ENCODE measurements at places on chromosomes 7 and 10.

DNA sequence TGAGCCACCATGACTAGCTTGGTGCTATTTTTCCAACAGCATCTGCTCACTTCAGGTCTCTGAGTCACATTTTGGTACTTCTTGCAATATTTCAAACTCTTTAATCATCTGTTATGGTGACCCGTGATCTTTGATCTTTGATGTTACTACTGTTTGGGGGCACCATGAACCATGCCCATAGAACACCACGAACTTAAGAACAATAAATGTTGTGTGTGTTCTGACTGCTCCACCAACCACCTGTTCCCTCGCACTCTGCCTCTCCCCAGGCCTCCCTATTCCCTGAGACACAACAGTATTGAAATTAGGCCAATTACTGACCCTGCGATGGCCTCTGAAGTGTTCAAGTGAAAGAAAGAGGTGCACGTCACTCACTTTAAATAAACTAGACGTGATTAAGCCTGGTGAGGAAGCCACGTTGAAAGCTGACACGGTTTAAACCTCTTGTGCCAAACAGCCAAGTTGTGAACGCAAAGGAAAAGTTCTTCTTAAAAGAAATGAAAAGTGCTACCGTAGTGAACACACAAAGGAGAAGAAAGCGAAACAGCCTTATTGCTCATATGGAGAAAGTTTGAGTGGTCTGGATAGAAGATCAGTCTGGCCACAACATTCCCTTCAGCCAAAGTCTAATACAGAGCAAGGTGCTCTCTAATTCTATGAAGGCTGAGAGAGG lies 27.2 kb upstream of the ATP6V0A4 start:
- DNase-seq, result no peak

DNA sequence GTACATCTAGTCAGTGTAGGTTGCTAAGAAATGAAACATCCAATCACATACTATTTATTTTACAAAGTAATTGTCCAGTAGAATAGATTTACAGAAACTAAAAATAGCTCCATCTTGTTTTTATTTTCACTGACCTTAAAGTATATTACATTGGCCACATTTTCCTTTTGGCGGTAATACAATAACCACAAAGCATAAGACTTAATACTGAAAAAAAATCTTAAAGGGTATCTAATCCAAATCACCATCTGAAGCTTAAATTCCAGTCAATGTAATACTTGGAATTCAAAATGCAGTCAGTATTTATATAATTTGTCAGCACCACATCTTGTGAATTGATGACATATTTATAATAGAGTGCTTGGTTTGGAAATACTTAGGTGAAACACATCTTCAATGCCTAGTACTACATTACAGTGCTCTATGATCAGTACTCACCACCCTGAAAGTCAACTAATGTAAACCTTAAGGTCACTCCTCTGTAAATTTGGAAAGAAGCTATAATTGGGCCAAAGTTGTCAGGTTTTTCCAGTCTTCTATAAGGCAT lies 8.9 kb downstream of the ANKMY2 start:
- DNase-seq, result no peak

GRCh38 chr7:113562242-113562641 lies 356.6 kb downstream of the PPP1R3A start:
- DNase-seq, result no peak

DNA sequence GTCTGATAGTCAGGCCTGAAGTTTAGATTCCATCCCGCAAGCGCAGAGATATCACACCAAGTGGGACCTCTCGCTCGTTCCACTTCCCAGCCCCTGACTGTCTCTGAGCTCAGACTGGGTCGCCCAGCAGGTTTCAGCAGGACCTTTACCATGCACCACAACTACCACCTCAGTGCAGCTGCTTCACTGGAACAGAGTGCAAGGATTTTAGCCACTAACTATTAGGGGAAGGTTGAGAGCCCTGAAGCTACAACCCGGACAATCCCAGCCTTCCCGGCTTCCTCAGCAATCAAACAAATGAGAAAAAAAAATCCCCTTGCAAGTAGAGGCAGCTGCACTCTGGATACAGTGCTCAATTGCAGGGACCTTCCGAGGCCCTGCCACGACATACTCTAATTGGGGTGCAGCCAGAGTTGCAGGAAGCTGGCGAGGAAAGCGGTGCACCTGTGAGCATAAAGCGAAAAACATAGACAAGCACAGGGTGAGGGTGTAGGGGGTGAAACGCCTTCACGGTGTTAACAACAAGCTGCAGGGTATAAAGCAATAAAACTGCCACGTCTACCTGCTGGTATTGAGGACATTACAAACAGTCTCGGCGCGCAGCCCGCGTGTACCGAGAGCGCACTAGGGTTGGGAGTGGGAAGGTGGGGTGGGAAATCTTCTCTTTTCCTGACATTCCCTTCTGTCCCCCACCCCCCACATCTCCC lies 2.6 kb upstream of the DLX6 start:
- no peak for DNase-seq

DNA sequence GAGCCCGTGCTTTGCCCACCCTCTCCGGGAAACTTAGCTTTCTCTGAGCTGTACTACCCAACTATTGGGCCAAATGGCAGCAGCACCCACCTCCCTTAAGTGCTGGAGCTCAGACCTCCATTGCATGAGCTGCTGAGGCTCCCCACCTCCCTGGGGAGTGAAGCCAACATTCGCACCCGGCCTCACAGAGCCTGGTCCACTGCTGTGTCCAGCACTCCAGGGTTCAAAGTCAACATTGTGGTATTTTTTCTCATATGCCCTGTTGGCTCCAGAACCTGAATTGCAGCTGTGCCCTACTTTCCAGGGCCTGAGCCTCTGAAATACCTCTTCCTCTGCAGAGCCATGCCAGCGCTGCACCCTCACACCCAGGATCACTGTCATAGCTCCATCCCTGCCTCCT lies 29.7 kb downstream of the ITGA8 start:
- DNase-seq, result no peak

DNA sequence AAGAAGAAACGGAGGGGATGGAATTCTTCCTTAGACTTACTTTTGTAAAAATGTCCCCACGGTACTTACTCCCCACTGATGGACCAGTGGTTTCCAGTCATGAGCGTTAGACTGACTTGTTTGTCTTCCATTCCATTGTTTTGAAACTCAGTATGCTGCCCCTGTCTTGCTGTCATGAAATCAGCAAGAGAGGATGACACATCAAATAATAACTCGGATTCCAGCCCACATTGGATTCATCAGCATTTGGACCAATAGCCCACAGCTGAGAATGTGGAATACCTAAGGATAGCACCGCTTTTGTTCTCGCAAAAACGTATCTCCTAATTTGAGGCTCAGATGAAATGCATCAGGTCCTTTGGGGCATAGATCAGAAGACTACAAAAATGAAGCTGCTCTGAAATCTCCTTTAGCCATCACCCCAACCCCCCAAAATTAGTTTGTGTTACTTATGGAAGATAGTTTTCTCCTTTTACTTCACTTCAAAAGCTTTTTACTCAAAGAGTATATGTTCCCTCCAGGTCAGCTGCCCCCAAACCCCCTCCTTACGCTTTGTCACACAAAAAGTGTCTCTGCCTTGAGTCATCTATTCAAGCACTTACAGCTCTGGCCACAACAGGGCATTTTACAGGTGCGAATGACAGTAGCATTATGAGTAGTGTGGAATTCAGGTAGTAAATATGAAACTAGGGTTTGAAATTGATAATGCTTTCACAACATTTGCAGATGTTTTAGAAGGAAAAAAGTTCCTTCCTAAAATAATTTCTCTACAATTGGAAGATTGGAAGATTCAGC lies 158.7 kb upstream of the LANCL2 start:
- no peak for DNase-seq

GRCh38 chr10:128896963-128897362 lies 570.1 kb upstream of the MGMT start:
- no peak for DNase-seq

DNA sequence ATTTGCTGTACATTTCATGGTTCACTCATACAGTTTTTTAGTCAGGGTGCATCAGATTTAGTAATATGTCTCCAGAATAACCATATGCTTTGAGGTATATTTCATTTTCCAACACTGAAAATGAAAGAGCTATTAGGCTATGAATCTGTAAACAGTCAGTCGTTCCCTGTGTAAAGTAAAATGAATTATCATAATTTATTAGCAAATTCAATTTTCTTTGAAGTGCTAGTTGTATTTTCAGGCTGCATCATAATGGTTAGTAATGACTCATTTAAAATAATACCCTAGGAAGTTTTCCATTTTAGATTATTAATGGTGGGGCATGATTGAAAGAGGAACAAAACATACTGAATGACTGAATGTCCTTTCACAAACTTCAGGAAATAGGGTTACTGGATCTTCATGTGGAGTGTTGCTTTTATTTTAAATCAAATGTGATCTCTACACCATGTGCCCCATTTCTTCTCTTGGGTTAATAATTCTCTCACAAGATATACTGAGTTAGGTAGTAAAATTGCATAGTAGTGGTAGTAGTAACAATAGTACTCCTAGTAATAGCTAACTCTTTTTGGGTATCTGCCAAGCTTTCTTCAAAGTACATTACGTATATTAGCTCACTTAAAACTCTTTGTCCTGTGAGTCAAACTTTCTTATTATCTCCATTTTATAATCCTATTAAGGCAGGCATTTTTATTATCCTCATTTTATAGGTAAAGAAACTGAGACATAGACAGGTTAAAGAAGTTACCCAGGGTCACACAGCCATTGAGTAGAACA lies 476.5 kb downstream of the SUGCT start:
- no peak for DNase-seq

DNA sequence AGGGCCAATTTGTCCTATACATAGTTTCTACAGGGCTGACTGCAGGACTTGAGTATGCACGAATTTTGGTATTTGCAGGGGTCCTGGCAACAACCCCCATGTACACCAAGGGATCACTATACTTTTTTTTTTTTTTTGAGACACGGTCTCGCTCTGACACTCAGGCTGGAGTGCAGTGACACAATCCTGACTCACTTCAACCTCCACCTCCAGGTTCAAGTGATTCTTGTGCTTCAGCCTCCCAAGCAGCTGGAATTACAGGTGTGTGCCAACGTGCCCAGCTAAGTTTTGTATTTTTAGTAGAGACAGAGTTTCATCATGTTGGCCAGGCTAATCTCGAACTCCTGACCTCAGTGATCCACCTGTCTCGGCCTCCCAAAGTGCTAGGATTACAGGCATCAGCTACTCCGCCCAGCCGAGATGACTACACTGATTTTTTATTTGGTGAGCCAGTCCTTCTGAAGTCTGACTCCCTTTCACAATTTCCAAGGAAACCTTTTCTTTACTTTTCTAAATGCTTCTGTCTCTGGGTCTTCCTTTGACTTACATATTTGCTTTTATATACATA lies 19.8 kb downstream of the CFAP70 start:
- DNase-seq, result no peak

DNA sequence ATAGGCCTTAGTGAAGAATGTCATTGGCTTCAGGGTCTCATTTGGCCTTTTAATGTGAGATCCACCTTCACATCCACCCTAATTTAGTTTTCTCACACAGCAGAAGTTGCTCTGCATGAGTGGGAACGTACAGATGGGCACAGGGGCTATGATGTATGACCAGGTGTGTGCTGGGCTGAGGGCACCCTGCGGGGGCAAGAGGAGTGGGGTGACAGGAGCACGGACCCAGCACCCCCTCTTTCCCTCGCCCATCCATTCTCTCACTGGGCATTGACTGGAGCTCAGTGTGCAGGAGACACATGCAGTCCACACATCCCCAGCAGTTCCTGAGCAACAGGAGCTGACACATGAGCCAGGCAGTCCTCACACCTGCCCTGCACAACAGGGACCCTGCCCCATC lies 95.1 kb upstream of the PPP2R2D start:
- no peak for DNase-seq

- no peak for DNase-seq
Measured at GRCh38 chr10:35213699-35214098, 87.1 kb downstream of the CREM start.

DNA sequence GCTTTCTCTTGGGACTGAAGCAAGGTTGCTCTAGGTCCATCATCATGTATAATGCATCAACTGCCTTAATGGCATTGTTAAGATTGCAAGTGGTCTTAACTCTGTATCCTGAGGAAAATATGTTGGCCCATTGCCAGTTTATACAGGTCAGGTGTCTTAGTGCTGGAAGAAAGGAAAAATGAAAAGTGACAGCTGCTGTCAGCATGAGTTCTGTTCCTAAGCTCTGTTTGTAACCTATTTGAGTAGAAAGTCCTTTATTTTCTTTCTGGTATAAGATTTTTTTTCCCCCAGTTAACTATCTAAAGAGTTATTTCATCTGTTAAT lies 127.2 kb downstream of the SRI start:
- no peak for DNase-seq

DNA sequence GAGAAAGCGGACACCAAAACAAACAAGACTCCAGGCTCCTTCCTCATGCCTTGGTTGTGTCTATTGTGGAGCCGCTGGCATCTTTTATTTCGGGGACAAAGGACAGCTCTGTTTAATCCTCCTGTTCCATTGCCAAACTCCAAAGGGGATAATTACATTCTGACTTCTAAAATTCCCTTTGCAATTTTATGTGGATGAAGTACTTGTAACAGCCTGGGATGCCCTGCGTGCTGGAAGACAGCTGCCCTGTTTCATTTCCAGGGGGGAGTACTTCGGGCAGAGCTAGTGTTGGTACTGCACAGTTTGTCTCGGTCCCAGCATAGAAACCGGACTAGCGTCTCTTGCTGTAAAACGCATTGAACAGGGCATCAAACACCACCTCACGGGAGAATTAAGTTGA lies 90.9 kb downstream of the BAMBI start:
- DNase-seq, result no peak

DNA sequence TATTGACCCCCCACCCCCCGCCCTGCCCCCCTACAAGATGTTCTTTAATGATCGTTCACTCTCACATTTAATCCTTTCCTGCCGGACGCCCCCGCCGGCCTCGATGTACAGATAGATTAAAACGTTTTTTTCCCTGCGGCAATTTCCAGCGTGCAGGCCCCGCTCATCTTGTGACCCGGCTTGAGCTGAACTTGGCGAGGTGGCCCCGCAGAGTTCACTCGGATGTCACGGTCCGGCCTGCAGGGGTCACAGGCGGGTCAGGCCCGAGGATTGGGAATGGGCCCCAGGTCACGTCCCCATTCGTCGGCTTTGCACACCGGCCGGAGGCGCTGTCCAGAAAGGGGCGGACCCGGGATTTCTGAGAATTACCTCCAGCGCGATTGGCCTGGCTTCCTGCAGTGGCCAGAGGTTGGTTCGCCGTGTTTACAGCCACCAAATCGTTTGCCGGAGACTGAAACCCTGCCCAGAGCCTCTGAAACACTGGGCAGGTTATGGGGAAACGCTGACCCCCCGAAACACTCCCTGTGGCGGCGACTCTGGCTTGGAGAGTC lies 1.9 kb upstream of the CYP26A1 start:
- DNase-seq, result no peak

- DNase-seq, result no peak
Measured at GRCh38 chr10:119162452-119163092, 2.9 kb downstream of the SFXN4 start.

- DNase-seq, result no peak
Measured at GRCh38 chr7:135745703-135746312, 2.8 kb downstream of the FAM180A start.

Data from AML-193 (cell line).